ENCODE measurements at places on chromosomes 3 and 15. TPM values are rescaled to one million over a fixed set of nuclear protein-coding genes. Genes with fewer than 3 reads are reported as not detected.
A peak's percentile ranks its signal among the peaks of the same experiment; 100 is the strongest.

CYP8B1 gene
- polyA plus RNA-seq, result not detected

CLEC3B gene
- not detected for polyA plus RNA-seq

BBX gene
- polyA plus RNA-seq, result 38.5 TPM

ARMC8 gene
- 52.9 TPM for polyA plus RNA-seq

PLA2G4B gene
- 6.3 TPM for polyA plus RNA-seq

FAM81A gene
- polyA plus RNA-seq, result 23.3 TPM

GPR149 gene
- polyA plus RNA-seq, result not detected

REC114 gene
- polyA plus RNA-seq, result not detected

AGBL1 gene
- not detected for polyA plus RNA-seq

DNA sequence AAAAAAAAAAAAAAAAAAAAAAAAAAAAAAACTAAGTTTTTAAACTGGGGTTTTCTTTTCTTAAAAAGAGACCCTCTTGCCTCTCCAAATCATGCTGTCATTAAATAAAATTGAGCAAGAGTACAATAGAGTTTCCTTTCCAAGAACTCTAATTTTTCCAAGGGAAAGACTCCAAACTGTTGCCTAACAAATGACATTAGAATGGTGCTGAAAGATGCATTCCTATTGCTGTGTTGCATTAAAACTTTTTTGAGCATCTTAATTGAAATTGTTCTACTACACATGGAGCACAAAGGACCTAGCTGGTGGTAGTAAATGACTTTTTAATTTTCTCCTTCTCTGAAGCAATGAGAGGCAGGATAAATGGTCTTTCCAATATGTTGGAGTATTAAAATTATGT lies 469.1 kb upstream of the ARHGEF26 start:
- DNase-seq, result no peak

DNA sequence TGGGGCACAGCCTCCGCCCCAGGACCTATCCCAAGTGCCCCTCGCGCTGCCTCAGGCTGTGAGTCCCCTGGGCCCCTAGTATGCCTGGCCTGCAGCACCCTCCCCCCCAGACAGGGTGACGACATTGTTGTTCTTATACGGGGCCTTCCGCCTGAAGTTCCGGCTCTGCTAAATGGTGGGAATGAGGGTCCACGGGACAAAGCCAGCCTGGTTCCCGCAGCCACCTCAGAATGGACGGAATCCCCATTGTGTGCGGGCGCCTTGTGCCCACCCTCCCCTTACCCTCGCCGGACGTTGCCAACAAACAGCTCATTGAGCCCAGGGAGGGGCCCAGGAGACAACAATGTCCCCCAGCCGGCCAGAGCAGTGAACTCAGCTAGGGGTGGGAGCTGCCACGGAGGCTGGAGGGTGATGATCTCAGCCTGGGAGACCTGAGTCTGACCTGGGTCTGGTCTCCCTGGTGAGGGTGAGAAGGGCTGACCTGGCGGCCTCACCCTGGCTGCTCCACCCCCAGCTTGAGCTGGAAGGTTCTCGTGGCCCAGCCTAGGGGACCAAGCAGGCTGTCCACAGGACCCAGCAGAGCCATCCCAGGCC lies 10.2 kb upstream of the DLL4 start:
- DNase-seq, result no peak

- no peak for DNase-seq
Observed at GRCh38 chr3:143242101-143242500, 122.5 kb downstream of the CHST2 start.

GRCh38 chr15:47862402-47862801 lies 145.1 kb downstream of the SEMA6D start:
- peak; percentile 21 for DNase-seq

- no peak for DNase-seq
Observed at GRCh38 chr15:66291816-66292570, 1.4 kb upstream of the DIS3L start.

- DNase-seq, result no peak
Observed at GRCh38 chr15:100959066-100960050, 40.2 kb downstream of the LRRK1 start.

DNA sequence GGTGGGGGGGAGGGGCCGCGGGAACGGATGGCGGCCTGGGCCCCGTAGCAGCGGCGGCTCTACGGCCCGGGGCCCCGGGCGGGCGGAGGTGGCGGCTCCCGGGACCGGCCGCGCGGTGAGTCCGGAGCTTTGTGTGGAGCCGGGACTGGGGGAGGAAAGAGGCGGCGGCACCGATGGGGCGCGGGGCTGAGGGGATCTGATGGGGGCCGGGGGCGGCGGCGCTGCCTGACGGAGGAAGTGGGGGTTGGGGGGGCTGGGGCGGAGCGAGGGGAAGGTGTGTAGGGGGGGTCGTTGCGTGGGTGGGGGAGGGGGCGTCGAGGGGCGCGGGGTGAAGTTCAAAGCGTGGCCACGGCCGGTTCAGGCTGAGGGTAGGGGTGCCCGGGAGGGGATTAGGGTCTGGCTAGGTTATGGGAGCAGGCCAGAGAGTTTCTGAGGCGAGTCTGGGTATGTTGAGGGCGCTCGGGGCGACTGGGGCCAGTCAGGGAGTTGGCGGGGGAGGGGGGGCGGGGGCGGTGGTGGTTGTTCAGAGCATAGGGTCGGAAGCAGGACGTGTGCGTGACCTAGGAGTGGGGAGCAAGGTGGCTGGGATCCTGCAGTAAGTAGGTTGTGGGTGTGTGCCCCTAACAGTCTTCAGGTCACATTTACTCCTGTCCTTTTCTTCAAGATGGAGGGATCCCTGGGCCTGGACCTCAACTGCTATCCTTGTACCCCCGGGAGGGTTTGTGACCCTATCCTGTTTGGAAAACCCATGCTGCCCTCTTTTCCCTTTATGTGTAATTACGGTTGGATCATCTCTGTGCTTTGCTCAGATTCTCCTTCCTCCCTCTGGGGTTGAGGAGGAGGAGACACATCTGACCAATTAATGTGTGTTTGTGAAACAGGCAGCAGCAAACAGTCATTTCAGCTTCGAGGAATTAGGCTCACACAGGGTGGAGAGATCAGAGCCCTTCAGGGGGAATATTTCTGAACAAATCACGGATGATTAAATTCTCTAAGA lies 644 bp downstream of the ZNF609 start:
- DNase-seq, result no peak

- DNase-seq, result no peak
Observed at GRCh38 chr15:38726187-38726586, 161.6 kb upstream of the RASGRP1 start.

DNA sequence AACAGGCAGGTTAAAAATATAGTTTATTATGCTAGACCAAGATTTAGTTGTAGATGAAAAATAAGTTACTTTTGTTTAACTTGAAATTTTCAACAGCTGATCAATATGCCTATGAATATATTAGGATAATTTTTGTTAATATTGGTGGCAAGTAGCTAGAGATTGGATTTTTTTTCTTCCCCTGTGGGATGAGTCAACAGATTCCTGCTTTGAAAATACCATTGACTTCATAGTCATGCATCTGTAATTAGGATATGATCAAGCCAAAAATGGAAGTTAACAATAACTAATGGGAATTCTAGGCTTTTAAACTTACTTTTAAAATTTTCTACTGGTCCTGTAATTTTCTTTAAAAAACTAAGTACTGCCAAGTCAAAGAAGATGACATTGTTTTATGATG lies 211.7 kb downstream of the ZIC1 start:
- DNase-seq, result no peak

DNA sequence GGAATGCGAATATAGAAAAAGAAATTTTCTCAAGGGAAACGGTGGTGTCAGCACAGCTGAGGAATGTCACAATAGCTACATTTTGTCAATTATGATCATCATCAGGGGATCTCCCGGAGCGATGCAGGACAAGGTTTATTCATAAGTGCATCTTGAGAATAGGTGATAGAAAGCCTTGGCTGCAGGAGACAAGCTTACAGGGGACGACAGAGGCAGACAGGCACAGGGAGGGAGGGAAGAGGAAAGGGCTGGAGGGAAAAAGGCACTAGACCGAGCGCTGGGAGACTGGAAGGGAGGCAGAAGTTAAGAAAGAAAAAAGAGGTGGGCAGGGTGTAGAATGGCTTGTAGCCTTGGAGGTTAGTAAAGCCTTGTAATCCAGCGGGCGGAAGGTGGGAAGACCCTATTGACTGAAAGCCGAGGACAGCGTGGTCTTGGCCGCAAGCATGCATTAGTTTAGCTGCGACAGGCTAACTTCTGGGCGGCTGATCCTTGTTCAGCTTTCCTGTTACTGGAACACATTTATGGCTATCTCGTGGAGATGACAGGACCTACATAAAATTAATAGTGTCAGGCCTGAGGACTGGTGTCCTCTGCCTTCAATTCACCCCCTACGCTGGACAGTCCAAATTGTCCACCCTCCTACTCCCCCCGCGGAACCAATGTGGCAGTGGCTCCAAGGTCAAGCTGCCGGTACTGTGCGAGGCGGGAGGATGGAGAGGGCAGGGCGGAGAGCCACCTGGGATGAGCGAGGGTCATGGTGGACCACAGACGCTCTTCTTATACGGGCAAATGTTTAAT lies 1.4 kb upstream of the NECTIN3 start:
- no peak for DNase-seq

GRCh38 chr3:39388741-39389248 lies 5.6 kb downstream of the SLC25A38 start:
- peak; percentile 89 for DNase-seq

DNA sequence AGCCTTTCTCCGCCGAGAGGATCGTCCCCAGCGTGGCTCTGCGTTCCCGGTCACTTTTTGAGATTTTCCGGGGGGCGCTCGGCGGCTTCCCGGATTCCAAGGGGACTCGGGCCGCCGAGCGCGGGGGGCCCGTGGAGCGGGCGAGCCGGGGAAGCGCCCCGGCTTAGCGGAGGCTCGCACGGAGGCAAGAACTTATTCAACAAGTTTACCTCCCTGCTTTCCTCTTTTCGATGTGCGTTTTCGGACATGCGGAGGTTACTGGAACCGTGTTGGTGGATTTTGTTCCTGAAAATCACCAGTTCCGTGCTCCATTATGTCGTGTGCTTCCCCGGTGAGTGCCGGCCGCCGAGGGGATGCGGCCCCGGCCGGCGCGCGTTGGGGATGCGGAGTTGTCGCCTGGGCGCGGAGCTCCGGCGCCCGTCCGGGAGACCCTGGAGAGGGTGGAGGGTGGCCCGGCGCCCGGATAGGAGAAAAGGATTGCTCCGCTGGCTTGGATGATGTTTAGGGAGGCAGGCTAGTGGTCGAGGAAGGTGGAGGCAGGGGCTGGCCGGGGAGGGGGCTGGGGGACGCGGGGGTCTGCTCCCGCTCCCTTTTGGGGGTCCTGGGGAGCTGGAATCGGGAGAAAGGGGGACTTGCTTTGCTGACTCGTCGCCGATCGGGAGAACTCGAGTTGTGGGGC lies 810 bp downstream of the PTPRG start:
- DNase-seq, result no peak

- DNase-seq, result no peak
Observed at GRCh38 chr3:148075771-148076716, 621.7 kb upstream of the AGTR1 start.

DNA sequence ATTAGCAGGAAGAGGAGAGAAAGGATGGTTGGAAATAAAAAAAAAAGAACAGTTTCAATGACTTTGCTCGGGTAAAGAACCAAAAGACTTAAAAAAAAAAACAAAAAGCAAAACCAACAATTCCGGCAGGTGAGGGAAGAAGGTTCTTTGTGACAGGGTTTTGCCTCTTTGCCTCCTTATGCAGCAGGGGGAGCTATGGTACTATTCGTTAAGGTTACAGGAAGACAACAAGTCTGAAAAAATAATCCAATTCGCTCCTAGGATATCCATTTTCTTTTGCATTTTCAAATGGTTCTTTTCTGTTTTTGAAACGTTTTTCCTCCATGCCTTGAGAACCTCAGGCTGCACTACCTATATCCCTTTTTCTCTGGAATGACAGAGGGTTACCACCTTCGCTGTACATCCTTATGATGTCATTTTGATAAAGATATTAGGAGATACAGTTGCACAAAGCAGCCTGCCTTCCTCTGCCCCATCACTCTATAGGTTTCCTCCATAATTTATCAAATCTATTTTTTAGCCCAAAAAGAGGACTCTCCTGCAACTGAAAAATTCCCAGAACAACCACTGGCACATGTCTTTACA lies 55.0 kb downstream of the CFAP20DC start:
- peak; percentile 23 for DNase-seq

DNA sequence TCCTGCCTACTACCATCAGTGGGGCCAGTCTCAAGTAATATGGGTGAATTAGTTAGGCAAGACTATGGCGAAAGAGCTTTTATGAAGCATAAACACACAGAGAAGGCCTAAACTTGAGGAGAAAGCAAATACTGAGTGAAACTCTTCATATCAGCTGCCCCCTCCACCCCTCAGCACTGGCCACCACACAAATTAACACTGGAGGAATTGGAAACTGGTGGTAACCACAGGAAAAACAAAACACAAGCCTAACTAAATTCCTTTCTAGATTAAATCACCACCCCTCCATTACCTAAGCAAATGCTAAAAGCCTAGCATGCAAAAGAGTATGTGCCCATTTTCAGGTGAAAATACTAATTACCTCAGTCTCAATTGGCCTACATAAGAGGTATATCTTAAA lies 774.7 kb upstream of the NECTIN3 start:
- no peak for DNase-seq

DNA sequence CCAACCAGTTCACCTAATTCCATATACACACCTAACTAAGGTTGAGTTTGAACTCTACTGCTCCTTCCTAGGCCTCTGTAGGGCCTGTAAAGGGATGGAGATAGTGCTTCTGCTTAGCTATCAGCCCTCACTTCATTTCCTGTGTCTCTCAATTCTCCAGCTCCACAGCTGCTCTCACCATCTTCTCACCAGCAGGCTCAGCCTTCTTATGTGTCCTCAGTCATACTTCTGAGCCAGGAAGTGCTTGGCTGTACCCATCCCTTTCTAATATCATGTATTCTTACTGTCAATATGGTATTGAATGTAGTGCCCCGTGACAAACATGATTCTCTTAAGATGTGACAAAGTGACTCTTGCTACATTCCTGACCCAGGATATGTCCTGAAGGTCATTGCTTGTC lies 116.9 kb downstream of the SLC9A9 start:
- DNase-seq, result no peak

DNA sequence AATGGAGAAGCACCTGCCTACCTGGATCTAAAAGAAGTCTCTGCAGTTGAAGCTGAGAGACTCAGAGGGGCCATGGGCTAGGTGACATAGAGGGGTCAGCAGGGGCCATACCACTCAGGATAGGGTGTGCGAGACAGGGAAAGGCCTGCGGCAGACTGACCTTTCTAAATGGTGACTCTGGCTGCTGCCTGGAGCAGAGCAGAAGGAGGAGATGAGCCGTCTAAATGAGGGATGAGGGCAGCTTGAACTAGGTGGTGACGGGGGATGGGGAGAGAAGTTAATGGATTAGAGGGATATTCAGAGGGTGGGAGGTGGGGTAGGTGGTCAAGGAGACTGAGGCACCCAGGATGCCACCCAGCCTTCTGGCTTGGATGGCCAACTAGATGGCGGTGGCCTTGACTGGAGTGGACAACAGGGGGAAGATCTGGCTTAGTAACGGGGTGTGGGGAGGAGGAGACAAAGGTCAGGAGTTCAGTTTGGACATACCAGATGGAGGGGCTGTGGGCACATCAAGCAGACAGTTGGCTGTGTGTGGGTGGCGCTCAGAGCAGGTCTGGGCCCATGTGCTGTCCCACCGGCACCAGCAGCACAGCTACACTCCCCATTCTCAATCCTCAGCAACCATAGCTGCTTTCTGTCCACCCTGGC lies 3.2 kb upstream of the ITIH1 start:
- DNase-seq, result no peak

- no peak for DNase-seq
Observed at GRCh38 chr3:141346007-141346406, 22.3 kb upstream of the ZBTB38 start.

GRCh38 chr3:30518181-30518864 lies 88.1 kb upstream of the TGFBR2 start:
- DNase-seq, result no peak

GRCh38 chr15:101086394-101087171 lies 165.3 kb downstream of the CHSY1 start:
- no peak for DNase-seq

Data from GM12878 (cell line).